NCI-H187 (cell line): ENCODE measurements at places on chromosomes 7 and 10.

DNA sequence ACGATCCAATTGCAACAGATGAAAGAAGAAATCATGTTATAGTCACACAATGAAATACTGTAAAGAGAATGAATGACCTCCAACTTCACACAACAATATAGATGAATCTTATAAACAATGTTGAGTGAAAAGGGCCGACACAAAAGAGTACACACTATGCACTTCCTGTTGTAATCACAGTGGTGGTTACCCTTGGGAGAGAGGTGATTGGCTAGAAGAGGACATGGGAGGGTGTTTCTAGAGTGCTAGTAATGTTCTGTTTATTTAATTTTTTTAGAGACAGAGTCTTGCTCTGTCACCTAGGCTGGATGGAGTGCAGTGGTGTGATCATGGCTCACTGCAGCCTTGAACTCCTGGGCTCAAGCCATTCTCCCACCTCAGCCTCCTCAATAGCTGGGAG is 82.5 kb downstream of the NDUFB2 start:
- DNase-seq: no peak

GRCh38 chr7:96481796-96482195 is 159.9 kb upstream of the SLC25A13 start:
- DNase-seq: no peak

DNA sequence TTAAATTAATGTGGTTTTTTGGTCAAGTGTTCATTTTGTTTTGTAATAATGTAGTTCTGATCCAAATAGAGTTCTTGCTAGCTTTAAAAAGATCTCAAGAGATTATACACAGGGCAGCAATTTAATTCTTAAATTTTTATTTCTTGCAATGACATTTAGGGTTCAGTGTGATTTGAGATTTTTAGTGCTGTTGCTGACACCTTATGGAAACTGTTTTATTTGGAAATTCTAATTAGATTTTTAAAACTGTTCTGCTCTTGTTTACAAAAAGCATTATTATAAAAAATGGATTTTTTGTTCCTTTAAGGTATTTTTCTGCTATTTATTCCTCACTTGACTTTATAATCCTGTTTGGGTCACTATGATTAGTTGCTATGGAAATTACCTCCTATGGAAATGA is 72.1 kb downstream of the RTKN2 start:
- no peak for DNase-seq

GRCh38 chr7:147771344-147771743 is 819.2 kb upstream of the C7orf33 start:
- DNase-seq: no peak

- no peak for DNase-seq
These were observed 53.8 kb downstream of the CTBP2 start for GRCh38 chr10:125106586-125106985.

- no peak for DNase-seq
These were observed 53.5 kb upstream of the TNS3 start for GRCh38 chr7:47635091-47636080.

- DNase-seq: no peak
These were observed 2.3 kb downstream of the UNCX start for GRCh38 chr7:1234881-1235500.

- DNase-seq: no peak
These were observed 1.4 kb downstream of the GIMAP5 start for GRCh38 chr7:150738591-150739001.

- DNase-seq: no peak
These were observed 76.6 kb downstream of the TMEM178B start for GRCh38 chr7:141150465-141150864.

GRCh38 chr10:16943295-16944285 is 126.4 kb upstream of the RSU1 start:
- no peak for DNase-seq

DNA sequence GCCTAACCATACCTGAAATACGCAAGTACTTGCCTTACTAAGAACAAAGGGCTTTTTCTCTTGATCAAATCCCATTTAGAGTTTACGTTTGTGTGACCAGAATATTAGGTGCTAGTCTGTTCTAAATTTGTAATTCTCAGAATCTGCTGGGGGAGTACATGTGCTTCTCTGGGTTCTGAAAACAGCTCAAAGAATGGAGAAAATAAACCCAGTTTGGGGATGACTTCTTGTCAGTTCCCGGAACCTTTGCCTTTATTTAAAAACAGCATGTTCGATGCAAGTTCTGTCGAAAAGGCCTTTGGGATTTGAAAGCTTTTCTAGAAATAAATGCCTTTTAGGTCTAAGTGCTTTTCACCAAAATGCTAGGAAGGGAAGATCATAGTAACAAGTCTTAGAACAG is 147.0 kb downstream of the ARID5B start:
- no peak for DNase-seq

GRCh38 chr10:123746061-123746460 is 79.9 kb downstream of the GPR26 start:
- DNase-seq: no peak

GRCh38 chr7:74430961-74431466 is 22.7 kb upstream of the GTF2IRD1 start:
- no peak for DNase-seq

DNA sequence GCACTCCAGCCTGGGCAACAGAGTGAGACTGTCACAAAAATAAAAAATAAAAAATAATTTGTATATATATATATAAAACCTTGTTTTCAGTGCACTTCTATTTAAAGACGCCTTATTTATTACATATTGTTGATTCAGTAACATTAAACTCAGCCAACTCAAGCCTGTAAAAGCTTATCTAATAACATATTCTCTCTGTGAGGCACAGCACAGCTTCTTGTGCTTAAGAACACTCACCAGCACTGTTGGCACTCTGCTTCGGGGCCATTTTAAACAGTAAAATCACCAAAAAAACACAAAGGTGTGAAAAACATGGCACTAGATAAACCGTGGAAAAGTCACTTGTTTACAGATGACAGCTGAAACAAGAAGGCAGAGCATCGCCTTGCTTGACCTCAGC is 89.0 kb upstream of the C10orf90 start:
- DNase-seq: no peak

- DNase-seq: no peak
These were observed 219.9 kb upstream of the KMT2E start for GRCh38 chr7:104794154-104794553.

DNA sequence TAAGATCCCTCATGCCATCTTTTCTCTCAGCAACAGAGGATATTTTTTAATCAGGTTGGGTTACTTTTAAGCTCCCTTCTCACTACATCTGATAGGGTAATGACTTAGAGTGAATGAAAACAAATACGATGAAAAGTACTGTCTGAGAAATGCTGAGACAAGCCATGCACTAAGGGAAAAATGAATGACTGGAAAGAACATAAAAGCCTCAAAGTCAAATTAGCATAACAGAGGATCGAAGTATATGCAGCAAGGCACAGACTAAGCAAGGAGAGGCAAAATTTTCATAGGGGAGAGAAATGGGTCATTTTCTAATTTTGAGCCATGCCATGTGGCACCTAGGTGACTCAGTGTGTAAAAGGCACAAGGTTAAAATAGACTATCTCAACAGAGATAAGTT is 8.5 kb upstream of the POT1 start:
- no peak for DNase-seq

GRCh38 chr10:68301790-68302502 is 29.9 kb upstream of the HNRNPH3 start:
- DNase-seq: no peak

DNA sequence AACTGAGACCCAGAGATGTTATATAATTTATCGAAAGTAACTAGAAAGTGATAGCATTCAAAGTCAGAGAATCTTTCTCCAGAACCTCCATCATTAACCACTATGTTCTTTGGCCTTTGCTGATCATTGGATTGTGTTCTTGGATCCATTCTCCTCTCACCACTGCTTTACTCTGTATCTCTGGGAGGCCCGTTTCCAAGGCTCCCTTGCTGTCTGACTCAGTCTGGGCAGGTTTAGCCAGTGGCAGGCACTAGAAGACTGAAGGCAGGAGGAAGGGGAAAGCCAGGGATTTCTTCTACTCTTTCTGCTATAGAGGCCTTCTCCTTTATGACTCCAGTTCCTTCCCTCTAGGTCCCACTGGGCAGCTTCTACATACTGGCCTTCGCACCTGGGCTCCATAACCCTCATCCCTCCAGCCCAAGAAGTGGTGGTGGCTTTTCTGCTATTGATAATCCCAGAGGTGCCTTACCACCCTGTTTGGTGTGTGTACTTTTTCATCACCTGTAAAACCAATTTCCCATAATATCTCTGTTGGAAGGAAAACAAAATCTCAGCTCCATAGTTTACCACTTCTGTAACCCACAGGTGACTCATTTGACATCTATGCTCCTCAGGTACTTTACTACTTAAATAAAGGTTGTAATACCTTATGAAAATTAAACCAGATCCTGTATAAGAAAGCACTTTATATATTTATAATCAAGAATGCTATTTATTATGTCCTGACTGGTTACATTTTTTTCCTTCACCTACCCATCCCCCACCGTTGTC is 36.0 kb downstream of the BCAP29 start:
- DNase-seq: no peak

- DNase-seq: no peak
These were observed 46.0 kb downstream of the LCOR start for GRCh38 chr10:96878057-96878456.

GRCh38 chr10:89327803-89328441 is at the start of gene IFIT3:
Gene IFIT3 (plus strand): TSS chr10:89327997. CDS start chr10:89328074, 77 bp downstream.
- no peak for DNase-seq

GRCh38 chr7:74202841-74203556 is 6.8 kb upstream of the LAT2 start:
- DNase-seq: no peak

DNA sequence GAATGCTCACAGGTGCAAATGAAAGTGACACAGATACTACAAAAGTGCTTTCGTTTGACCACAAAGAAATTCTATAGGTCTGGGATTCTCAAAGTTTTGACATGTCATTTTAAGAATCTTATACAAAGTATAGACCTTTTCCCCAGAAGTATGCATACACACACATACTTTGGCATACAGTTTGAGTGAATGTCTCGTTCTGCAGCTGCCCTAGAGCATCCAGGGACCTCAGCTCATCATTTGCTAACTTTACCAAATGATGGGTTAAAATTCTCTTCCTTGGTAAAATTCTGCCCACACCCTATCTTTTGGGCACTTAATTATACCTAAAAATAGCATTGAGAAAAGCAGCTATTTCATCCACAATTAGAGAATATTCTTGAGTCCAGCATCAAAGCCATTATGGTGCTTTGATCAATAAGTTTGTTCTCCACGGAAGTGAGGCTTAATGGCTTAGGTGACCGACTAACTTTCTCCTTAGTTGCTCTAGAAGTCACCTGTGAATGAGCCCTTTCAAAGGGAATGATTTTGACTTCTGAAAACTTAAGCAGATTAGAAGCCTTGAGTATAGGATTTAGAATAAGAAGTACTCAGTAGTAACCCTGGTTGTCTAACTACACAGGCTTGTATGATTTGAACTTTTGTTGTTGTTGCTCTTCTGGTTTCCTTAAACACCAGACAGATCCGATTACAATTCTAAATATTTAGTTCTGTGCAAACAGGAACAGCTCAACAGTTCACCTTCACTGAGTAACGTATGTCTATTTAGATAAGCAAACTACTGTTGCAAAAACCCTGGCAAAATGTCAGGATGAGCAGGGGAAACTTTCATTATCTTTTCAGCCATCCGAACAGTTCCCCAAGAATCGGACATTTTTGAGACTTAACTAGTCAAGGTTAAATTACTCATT is 70.6 kb downstream of the CNNM2 start:
- no peak for DNase-seq

DNA sequence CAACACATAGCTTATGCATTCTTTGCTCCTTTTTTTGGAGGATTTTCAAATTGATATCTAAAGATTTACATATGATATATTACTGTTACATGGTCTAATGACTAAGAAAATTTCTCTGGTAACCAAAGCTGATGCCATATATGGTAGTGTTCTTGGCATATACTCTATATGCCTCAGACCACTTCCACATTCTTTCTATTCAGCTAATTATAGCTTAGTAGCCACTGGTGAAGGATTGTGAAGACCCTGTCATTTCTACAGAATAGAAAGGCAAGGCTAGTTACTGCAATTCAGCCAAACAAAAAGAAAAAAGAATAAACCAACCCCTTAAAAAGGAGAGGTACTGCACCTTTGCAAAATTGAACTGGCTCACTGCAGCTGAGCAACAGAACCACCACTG is 3.7 kb downstream of the PURB start:
- no peak for DNase-seq

DNA sequence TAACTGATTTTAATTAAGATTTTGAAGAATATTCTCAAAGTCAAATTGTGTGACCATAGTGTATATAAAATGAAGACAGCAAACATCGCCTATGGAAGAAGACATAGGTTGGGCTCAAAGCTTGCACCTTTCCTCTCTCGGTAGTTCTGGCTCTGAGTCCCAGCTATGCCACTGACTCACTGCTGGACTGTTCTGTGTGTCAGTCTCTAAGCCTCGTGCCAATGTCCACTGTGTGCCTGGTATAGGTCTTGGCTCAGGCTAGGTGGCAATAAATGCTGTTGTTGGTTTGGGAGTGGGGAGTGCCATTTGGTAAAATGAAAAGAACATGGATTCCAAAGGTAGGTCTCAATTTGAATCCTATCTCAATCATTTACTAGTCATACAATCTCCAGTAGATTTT is 137.5 kb upstream of the RHEB start:
- no peak for DNase-seq

DNA sequence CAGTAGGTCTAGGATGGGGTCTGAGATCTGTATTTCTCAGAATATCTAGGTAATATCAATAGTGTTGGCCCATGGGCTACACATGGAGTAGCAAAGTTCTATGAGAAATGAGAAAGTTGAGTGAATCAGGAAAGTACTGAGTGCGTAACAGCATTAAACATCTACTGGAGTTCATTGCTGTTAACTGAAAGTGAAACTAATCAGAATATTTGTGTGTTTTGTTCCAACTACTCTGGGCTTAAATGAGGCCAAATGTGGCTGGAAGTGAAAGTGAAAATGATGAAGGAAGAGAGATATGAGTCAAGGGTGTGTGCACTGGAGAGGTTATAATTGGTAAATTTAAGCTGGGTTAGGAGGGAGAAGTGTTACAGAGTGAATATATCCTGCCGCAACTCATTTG is 46.5 kb downstream of the TMEM106B start:
- no peak for DNase-seq
